ENCODE measurements at places on chromosomes 16 and 17. TPM values are rescaled to one million over a fixed set of nuclear protein-coding genes. Genes with fewer than 3 reads are reported as not detected.

ACSM2A gene
- polyA plus RNA-seq = 0.62 TPM

HASPIN gene
- 2.5 TPM for polyA plus RNA-seq

KRT24 gene
- polyA plus RNA-seq = not detected

CHST5 gene
- 0.49 TPM for polyA plus RNA-seq

CACNG5 gene
- not detected for polyA plus RNA-seq

ATAD5 gene
- 12.4 TPM for polyA plus RNA-seq

PTGES3L gene
- 5.2 TPM for polyA plus RNA-seq

KLHL10 gene
- polyA plus RNA-seq = 0.28 TPM

DCTN5 gene
- 73.0 TPM for polyA plus RNA-seq

DNASE1L2 gene
- 0.77 TPM for polyA plus RNA-seq

PRRT2 gene
- 12.8 TPM for polyA plus RNA-seq

VAMP2 gene
- 97.7 TPM for polyA plus RNA-seq

HOXB8 gene
- polyA plus RNA-seq = 0.70 TPM

AP2B1 gene
- 122 TPM for polyA plus RNA-seq

GINS2 gene
- 16.8 TPM for polyA plus RNA-seq

PLA2G15 gene
- 11.1 TPM for polyA plus RNA-seq

DUS2 gene
- 13.8 TPM for polyA plus RNA-seq

CA5A gene
- polyA plus RNA-seq = 0.34 TPM

TNFRSF13B gene
- polyA plus RNA-seq = not detected

NTN3 gene
- 6.5 TPM for polyA plus RNA-seq

B4GALNT2 gene
- polyA plus RNA-seq = 0.75 TPM
